ENCODE measurements at places on chromosomes 12 and 14.

DNA sequence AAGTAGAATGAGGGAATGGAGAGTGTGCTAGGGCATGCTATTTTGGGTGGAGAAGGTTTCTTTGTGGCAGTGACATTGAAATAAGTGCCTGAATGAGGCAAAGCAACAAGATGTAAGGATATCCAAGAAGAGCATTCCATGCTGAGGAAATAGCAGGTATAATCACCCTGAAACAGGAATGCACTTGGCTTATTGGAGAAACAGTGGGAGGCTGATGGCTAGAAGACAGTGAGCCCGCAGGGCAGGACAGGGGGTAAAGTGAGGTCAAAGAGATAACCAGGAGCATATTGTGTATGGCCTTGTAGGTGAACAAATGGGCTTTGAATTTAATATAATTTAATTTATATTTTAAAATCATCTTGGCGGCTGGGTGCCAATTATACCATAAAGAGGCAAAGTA is 877.0 kb downstream of the DIO2 start:
- DNase-seq = no peak

DNA sequence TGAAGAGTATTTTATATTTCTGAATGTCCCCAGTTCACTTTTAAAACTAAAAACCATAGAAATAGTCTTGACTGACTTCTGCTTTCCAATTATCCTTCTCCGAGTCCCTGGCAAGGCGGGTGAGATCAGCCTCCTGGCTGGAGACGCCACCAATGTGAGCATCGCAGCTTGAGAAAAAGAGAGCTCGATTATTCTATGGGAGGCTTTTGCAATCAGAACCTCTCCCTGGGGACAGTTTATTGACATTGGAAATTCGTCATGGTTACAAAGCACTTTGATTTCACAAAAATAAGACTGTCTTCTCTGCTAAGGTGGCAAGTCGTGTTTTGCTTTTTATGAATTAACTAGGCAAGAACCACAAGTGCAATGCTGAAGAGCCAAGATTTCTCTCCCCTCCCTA is 23.6 kb upstream of the GPHB5 start:
- DNase-seq = no peak

DNA sequence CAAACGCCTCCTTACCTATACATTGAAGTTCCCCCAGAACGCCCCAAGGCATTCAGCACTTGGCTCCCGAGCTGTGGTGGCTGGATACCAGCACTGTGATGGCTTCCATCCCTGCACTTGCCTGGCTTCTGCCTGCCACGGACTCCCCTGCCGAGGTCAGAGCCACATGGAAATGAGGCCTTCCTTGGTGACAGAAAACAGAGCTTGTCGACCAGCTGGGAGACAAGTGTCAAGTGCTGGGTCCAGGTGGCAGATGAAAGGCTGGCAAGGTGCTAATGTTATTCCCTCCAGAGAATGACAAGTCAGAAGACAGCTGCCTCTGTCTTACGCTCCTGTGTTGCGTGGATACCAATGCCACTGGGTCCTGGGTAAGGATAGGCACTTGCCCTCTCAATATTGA is 26.2 kb upstream of the GNG2 start:
- DNase-seq = no peak

DNA sequence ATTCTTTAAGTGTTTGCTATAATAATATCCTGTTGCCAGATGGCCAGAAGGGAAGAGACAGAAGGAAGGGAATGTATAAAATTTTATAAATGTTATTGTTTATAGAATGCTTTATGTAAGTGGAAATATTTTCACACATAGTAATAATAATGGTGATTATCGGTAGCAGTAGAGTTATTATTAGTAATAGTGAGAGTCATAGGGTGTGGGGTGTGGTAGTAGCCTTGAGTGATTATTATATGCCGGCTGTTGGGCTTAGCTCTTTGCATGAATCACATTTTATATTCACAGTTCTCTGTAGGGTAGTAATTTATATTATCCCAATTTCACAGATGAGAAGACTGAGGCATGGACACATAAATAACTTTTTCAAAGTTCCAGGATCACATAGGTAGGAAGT is 391.4 kb downstream of the C12orf75 start:
- DNase-seq = no peak

GRCh38 chr14:33810308-33810707 is 140.6 kb downstream of the EGLN3 start:
- DNase-seq = no peak

DNA sequence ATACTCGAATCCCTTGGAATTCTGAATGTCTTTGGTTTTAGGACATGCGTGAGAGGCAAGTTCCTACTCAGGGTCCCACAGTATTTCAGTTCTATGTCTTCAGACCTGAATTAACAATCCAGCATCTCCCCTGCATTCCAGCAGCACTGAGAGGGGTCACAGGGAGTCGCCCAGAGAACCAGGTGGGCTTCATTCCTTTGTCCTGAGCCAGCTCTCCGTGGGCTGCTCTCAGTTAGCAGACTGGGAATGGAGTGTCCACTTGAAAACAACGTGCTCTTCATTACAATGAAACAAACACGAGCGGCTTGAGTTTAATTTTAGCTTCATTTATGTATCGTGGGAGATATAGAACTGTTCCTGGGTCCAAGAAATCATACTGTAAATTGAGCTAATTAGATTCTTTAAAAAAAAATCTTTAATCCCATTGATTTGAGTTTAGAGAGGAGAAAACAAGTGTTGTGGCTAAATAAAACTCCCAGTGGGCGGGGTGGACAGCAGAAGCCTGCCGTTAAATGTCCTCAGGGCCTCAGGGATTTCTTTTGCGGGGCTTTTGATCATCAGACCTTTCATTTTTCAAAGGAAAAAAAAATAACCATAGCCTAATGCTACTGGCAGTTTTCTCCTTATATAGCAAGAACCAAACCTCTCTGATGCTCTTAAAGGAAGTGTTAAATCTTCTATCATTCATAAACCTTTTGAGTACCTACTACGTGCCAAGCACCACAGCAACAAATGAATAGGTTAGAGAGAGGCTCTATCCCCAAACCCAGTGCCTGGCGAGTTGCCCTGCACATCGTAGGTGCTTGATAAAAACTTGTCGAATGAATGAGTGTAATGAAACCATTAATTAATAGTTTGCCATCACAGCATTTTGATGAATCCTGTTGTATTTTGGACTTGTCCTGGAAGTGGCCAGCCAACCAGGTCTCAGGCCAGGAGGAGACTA is 140.4 kb downstream of the CHST11 start:
- no peak for DNase-seq

DNA sequence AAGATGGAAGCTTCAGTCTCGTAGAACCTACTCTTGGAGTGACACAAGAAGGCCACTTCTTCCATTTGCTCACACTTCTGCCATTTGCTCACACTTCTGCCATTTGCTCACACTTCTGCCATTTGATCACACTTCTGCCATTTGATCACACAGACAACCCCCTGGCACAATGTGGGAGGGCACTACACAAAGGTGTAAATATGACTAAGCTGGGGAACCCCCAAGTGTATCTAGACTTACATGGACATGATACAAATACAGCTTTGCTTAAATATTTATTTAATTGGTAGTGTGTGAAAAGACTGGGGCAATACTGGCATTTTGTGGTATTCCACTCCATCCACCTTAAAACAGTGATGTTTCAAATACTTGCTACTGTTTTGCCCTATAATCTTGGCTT is 296.2 kb upstream of the PPFIA2 start:
- DNase-seq = no peak

GRCh38 chr12:47949441-47950341 is 13.7 kb upstream of the TMEM106C start:
- DNase-seq = peak; percentile 64

DNA sequence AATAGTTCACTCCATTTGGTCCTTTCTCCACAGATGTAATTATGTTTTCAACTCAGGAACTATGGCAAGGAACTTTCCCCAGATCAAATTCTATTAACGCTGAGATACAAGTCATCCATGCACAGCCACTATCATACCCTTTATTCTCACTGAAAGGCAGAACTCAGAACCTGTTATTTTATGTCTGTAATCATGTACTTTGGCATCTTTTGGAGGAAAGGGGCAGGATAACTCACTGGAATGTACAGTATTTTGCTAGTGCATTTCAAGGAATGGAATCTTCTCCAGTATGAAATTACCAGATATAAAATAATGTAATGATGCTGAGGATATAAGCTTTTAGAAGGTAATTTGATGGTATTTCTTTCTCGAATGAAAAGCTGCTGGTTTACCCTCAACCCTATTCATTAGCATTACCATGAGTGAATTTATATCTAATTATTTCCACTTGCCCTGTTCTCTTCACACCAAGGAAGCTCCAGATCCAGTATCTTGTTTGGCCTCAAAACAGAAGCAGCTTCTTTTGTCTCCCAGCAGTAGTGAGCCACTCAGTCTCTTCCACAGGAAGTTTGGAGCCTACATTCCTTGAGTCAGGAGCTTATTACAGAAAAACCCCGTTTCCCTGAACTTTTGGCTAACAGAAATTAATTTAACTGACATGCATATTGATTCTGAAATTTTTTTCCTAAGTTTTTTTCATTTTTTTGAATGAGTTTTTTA is 10.0 kb upstream of the AMHR2 start:
- DNase-seq = no peak

- DNase-seq = no peak
Observed at GRCh38 chr14:24058260-24058950, 6.6 kb downstream of the CARMIL3 start.
